GM12891 (cell line): ENCODE measurements at places on chromosomes 5 and 9.

DNA sequence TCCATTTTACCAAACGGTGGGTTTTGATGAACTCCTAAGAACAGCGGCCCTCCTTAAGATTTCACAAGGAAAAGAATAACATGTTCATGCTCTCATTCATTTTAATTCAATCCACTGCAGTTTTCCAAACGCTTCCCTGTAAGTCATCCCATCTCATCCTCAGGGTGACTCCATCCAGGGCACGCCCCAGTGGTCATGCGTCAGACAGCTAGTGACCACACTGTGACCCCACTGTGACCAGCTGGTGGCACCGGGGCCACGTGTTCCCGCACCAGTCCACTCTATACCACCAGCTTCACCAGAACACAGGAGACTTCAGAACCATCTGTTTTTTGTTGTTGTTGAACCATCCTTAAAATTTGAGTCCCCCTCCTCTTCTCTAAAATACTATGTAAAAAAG, 14.3 kb downstream of the ATPSCKMT start:
- no peak for DNase-seq

DNA sequence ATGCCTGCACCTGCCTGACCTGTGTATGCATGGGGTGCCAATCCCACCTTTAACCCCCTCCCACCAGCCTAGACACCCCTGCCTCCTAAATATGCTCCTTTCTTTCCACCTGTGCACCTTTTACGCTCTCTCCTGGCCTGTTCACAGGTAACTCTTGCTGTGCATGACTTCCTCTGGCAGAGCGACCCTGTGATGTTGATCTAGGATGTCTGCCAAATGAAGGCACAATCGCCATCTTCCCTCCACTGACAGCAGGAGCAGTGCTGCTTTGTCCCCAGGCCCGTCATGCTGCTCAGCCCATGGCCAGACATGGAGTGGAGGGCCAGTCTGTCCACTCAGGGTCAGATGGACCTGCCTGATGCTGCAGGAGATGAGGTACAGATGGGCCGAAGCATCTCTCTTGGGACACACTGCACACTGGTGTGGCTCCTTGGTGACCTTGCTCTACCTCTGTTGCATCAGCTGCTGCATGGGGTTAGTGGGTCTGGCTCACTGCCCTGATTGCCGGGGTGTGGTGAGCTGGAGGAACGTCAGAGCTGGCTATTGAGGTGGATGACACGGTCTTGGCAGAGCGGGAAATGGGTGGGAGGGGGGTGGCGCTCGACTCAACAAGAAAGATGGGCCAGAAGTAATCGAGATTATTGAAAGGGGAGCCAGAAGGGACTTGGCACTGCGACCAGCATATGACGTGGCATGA, 101.7 kb upstream of the PITX1 start:
- DNase-seq = no peak

- DNase-seq = no peak
Measured at GRCh38 chr5:141958113-141958512, at the start of gene PCDH12. Gene PCDH12, minus strand, starts transcription at chr5:141958202. Its CDS starts 351 bp downstream, at chr5:141957851.

GRCh38 chr5:140115186-140115500, 1.2 kb downstream of the PURA start:
- DNase-seq = no peak

DNA sequence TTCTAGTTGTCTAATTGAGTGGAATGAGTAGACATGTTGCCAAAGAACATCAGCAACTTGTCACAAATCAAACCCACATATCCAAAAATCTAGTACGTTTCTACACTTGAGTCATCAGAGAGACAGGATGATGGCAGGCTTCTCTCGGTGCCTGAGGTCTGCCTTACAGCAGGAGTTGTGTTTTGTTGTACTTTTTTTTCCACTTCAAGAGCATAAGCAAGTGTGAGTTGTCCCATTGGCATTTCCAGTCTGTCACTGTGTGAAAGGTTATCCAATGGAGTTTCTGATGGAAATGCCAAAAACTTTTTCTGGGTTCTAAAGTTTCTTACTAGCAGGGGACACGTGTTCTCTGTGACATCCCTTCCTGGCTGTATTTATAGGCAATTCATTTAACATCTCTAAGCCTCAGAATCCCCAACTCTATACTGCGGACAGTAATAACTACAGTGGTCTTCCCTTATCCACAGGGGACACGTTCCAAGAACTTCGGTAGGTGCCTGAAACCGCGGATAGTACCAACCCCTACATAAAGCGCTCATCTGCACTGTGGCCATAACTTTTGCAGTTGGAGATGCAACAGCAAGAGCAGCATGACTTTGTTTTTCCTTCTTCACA, 246.5 kb downstream of the SYK start:
- no peak for DNase-seq

- no peak for DNase-seq
Measured at GRCh38 chr9:131734165-131734610, 5.7 kb downstream of the RAPGEF1 start.

DNA sequence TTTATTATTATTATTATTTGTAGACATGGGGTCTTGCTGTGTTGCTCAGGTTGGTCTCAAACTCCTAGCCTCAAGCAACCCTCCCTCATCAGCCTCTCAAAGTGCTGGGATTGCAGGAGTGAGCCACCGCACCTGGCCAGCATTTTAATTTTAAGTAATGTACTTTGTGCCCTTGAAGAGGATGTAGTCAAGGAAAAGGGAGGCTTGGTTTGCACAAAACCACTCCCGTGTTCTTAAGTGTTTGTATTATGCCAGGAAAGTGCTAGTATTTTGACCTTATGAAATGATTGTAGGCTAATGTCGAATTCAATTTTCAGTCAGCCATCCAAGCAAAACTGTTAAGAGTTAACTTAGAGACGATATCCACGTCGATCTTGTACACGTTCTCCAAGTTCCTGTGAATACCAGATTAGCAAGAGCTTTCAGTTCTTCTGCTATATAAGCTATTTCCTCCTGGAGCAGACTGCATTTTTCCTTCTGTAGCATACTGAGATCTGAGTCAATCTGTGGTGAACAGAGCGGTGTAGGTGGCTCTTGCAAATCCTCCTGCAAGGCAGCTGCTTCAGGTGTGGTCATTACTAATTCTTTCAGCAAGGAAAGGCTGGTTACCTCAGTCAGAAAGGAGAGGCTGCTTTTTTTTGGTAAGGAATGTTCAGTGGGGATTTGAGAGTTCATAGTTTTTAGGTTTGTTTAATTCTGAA, 23.7 kb downstream of the CCDC171 start:
- DNase-seq = no peak

- no peak for DNase-seq
Measured at GRCh38 chr5:139051392-139051791, 146.8 kb downstream of the SIL1 start.

- DNase-seq = no peak
Measured at GRCh38 chr5:23042226-23042625, 189.1 kb upstream of the CDH12 start.

DNA sequence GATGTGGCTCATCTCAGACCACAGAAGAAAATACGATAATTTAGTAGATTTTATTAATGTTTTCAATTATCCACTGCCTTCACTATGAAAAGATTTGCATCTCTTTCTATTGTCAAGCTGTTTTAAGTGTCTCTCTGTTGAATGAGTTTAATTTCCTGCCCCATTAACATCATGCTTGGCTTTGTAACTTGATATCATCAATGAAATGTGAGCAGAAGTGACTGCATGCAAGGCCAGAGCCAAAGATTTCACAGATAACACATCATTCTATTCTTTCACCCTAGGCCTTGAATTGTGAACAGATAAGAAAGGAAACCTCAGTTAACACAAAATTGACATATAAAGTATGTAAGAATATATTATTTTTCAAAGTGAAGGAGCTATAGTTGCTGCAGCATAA, 986.4 kb upstream of the CDH18 start:
- DNase-seq = no peak

DNA sequence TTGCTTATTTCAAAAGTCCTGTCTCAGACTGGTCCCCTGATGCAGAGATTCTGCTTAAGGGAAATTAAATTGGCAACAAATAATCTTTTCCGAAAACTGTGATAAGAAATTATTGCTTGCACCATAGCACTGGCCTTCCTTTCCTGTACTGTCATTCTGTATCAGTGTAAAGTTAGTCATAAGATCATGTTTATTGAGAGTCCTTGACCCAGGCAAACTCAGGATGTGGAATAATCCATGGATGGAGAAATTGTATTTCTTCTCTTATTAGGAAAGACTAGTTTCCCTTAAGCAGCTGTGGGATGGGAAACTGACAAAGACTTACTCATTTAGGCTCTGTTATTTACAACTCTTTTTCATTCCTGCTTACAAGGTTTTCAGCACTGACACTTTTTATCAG, 83.0 kb upstream of the RANBP6 start:
- no peak for DNase-seq

GRCh38 chr9:69818750-69819345, 1.8 kb upstream of the CFAP95 start:
- no peak for DNase-seq

DNA sequence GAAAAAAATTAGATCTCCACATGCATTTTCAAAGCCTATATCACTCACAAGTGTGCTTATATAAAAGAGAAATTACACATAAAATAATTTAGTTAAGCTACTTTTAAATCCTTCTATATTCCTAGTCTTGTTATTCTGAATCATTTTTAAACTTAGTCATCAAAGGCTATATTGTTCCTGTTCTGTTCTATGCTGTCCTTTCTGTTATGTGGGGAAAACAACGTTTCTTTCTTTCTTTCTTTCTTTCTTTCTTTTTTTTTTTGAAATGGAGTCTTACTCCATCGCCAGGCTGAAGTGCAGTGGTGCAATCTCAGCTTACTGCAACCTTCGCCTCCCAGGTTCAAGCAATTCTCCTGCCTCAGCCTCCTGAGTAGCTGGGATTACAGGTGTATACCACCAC, 389.2 kb upstream of the FTMT start:
- no peak for DNase-seq

DNA sequence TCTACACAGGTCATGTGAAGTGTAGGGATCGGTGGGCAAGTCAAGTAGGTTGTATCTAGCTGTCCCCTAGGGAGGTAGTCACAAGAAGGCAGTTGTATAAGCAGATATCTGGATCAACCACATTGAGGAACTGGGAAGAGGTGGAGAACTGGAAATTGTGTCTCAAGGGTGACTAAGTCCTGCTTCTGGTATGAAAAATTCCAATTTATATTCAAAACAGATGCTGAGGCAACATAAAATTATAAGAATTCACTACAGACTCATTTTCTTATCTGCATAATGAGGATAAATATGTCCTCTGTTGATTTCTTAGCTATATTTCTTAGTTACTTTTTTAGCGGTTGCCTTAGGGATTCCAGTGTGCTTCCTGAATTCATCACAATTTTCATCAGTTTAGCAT, 46.8 kb downstream of the GALNT12 start:
- no peak for DNase-seq

- no peak for DNase-seq
Measured at GRCh38 chr5:134122530-134122929, 8.0 kb downstream of the TCF7 start.

GRCh38 chr9:33288828-33289483, 1.4 kb upstream of the NFX1 start:
- no peak for DNase-seq

GRCh38 chr5:140182803-140183367, 7.9 kb downstream of the CYSTM1 start:
- no peak for DNase-seq

DNA sequence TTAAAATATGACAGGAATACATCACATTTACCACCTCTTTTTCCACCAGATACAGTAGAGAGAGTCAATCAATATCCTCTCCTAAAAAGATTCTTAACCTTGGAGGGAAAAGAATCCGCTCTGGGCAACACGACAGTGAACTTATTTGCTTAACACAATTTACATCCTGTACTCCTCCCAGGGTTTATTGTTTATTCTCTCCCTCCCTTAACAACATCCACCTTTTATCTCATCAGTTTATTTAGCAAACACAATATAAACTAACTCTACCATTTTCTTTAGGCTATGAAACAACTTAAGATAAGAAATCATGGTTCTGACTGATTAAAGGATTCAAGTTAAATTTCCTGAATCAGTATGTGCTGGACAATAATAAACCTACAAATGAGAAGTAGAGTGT, 50.9 kb downstream of the CERT1 start:
- no peak for DNase-seq

DNA sequence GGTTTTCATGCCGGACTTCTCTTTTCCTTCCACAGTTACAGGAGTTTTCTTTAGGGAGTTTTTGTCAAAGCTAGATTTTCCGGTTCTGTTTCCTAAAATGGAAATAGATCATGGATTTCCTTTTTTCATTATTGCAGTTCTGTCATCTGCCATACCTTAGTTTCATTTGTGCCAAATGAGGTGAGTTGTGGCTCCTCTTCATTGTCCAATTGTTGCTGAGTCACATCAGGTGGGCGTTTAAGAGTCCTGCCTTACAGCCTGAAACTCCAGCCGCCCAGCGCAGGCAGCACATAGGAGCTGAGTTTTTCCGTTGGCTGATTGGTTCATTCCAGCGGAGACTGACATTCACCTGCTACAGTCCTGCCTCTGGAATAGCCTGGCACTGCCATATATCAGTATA, 14.1 kb downstream of the SLC25A25 start:
- no peak for DNase-seq

GRCh38 chr9:123657099-123657498, 272.8 kb downstream of the DENND1A start:
- DNase-seq = no peak

DNA sequence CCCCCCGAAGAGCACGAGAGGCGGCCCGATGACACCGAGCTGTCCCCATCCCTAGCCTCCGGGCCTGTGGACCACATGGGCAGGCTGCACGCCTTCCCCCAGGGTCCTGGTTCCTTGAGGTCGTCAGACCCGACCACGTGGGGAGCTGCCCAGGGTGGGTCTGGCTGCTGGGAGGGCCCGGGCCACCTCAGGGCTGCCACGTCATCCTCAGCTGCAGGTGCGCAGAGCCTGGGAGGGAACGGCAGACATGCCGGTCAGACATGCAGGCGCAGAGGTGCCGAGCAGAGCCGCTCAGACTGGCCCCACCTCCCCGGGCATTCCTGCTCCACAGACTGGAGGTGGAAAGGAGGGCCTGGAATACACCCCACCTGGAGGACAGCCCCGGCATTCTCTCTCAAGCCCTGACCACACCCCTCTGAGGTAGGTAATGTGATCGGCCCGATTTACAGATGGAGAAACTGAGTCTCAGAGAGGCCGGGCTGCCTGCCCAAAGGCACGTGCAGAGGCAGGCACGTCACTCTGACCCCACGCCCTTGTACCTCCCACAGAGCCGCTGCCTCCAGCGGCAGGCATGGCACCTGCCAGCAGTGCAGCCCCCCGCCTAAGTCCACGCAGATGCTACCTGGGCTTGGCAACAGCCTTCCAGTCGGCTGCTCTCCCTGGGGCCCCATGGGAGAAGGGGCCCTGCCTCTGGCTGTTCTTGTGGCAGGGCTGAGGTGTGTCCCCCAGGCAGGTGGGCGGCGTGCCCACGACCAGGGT, 649 bp downstream of the CCDC187 start:
- DNase-seq = no peak

- DNase-seq = no peak
Measured at GRCh38 chr9:127351182-127352166, 45.5 kb upstream of the SLC2A8 start.

- no peak for DNase-seq
Measured at GRCh38 chr9:104795082-104795481, 31.2 kb downstream of the NIPSNAP3B start.
